ENCODE measurements at places on chromosomes 12 and 14.

DNA sequence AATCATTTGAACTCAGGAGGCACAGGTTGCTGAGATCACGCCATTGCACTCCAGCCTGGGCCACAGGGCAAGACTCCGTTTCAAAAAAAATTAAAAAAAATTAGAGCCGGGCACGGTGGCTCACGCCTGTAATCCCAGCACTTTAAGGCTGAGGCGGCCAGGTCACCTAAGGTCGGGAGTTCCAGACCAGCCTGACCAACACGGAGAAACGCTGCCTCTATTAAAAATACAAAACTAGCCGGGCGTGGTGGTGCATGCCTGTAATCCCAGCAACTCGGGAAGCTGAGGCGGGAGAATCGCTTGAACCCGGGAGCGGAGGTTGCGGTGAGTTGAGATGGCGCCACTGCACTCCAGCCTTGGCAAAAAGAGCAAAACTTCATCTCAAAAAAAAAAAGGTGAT lies 35.7 kb downstream of the R3HDM2 start:
- no peak for DNase-seq

GRCh38 chr14:20334017-20334416 lies 938 bp upstream of the CCNB1IP1 start:
- DNase-seq: no peak

DNA sequence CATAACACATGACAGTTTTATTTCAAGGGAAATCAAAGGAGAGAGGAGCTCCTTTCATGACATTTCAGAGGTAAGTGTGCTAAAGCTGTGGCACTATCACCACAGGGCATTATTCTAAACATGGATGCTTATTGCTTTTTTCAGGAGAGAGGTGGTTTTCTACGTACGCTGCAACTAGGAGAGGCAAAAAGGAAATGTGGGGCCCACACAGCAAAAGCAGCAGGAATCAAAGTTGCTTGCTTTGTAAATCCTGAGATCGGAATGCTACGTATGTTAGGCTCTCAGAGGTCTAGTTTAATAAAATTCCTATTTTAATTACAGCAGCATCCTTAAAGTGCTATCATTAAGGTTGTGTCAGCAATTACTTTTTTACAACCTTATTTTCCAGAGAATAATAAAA lies 55.0 kb upstream of the GRIP1 start:
- no peak for DNase-seq

GRCh38 chr14:81485781-81486180 lies 47.9 kb downstream of the SEL1L start:
- no peak for DNase-seq

DNA sequence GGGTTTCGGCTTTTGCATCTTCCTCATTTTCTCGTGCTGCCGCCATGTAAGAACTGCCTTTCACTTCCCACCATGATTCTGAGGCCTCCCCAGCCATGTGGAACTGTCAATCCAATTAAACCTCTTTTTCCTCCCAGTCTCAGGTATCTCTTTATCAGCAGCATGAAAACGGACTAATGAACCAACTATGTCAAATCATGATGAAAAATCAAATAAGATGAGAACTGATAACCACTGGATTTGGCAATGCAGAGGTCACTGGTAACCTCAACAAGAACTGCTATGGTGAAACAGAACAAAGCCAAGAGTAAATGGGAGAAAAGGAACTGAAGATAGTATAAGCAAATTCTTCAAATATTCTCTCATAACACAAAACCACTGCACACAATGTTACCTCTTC lies 6.0 kb downstream of the EML5 start:
- DNase-seq: no peak

DNA sequence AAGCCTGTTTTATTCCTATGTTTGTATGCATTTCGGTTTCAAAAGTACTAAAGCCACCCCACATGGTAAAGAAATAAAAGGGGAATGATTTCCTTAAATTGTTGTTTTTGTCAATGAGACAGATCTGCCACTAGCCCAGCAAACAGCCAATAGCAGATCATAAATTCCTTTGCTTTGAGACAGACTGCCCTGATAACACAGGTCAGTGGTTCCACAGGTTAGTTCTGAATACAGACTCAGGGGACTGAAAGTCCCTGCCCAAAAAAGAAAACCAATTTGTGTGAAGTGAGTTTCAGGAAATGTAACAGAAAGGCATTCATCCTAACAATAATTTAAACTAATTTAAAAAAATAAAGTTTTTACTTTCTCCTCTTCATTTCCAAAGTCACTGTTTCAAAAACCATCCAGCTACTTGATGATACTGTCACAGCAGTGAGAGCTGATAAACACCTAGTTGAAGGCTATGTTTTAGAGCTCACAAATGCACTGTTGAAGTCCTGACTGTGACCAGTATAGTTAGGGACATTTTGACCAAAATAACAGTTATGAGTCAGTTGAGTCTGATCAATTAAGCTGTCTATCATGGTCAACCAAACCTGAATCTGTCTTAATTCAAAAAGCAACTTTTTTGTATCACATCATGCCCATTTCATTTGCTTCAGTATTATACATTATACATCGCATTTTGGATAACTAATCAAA lies 77.7 kb downstream of the LGR5 start:
- no peak for DNase-seq

DNA sequence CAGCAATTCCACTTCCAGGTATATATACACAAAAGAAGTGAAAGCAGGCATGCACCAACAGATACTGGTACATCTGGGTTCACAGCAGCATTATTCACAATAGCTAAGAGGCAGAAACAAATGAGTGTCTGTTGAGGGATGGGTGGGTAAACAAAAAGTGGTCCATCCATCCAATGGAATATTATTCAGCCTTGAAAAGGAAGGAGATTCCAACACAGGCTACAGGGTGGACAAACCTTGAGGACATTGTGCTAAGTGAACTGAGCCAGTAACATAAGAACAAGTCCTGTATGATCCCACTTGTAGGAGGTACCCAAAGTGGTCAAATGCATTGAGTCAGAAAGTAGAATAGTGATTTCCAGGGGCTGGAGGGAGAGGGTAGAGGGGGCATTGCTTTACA lies 27.6 kb upstream of the BEGAIN start:
- no peak for DNase-seq

- peak; percentile 24 for DNase-seq
Measured at GRCh38 chr12:57460468-57460784, 841 bp downstream of the GLI1 start.

DNA sequence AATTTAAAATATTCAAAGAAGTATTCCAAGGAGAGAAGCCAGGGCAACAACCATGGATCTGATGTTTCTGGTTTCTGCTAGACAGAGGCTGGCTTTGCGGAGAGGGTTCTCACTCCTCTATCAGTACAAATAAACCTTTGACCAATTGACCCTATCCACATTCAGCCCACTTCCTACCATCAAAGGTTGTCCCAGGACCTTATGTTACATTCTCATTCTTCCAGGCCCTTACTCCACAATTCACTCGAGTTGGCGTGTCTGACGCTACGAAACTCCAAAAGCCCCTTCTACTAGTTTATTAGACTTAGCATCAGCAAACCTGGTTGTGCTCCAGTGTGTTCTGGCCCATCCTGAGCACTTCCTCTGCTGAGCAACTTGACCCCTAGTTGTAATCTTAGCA lies 24.8 kb upstream of the RNASE12 start:
- DNase-seq: no peak

- DNase-seq: no peak
Measured at GRCh38 chr12:81809829-81810595, 50.9 kb upstream of the PPFIA2 start.

- DNase-seq: no peak
Measured at GRCh38 chr14:96095581-96096476, 56.7 kb downstream of the C14orf132 start.

- DNase-seq: no peak
Measured at GRCh38 chr14:23670481-23670880, 34.3 kb downstream of the DHRS2 start.

DNA sequence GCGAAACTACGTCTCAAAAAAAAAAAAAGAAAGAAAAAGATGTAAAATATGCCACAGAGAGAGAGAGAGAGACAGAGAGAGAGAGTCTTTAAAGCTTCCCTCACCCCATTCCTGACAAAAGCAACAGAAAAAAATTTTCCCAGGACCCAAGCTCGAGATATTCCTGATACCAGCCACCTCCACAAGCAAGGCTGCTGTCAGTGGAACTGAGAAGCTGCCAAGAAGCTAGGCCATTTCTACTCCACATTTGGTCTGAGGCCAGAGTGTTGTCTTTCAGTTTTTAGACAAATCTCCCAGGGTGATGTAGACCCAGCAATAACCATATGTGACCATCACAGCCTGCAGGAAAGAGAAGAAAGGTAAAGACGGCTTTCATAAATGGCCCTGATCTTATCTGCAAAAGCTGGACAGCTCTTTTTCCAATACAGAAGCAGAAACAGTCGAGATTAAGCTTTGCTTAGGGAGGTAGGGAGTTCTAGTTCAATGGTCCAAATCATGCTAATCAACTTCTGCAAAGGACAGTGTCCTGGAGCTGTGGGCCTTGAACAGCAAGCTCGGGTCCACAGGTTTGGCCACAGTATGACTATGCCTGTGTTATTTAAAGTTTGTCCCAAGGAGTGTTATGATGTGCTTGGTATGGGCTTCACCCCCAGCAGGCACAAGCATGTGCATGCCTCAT lies 130.3 kb upstream of the NUDT4 start:
- no peak for DNase-seq

DNA sequence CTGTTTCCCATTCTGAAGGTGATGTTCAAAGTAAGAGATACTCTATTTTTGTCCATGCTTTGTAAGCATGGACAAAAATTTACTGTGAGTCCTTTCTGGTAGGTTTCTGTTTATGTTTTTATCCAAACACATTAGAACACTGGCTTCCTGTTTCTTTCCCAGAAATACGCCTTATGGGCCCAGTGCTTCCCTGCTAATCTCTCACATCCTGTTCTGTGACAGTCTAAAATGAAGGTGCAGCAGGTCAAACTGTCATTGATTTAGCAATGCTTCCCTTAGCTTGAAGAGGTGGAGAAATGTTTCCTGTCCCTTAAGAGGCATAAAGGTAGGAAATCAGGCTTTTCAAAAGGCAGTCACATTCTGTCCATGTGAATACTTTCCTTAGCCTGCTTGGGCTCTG lies 305.6 kb downstream of the RPS29 start:
- no peak for DNase-seq

GRCh38 chr12:84913129-84913515 lies 523 bp upstream of the SLC6A15 start:
- DNase-seq: no peak

DNA sequence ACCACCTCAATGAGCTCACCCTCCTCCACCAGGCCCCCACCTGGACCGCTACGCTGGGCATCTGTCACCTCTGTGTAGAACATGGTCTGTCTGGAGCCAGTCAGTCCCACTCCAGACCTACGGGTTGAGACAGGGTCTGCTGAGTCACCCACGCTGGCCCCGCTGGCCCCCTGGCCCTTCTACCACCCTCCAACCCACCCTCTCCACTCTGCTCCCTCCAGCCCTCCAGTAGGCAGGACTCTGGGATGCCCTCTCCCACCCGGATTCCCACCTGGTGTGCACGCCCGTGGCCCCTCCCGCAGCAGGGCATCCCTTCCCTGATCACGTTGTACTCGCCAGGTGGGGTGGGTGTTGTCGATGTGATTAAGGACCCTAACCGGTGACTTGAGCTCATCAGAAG lies 4.6 kb upstream of the JAG2 start:
- DNase-seq: no peak

DNA sequence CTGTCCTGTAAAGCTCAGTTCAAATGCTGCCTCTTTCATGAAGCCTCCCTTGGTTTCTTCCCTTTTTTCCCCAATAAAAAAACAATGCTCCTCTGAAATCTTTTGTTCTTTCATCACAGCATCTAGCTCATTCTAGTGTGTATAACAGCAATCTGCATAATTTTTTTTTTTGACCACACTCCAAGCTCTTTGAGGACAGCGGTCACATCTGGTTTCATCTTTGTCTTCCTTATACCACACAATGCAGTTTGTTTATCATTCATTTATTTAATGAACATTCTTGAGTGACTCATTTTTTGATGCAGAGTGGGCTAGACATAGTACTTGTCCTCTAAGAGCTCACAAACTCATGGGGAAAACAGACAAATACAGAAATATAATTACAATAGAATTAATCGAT lies 7.3 kb downstream of the GNG2 start:
- DNase-seq: no peak

DNA sequence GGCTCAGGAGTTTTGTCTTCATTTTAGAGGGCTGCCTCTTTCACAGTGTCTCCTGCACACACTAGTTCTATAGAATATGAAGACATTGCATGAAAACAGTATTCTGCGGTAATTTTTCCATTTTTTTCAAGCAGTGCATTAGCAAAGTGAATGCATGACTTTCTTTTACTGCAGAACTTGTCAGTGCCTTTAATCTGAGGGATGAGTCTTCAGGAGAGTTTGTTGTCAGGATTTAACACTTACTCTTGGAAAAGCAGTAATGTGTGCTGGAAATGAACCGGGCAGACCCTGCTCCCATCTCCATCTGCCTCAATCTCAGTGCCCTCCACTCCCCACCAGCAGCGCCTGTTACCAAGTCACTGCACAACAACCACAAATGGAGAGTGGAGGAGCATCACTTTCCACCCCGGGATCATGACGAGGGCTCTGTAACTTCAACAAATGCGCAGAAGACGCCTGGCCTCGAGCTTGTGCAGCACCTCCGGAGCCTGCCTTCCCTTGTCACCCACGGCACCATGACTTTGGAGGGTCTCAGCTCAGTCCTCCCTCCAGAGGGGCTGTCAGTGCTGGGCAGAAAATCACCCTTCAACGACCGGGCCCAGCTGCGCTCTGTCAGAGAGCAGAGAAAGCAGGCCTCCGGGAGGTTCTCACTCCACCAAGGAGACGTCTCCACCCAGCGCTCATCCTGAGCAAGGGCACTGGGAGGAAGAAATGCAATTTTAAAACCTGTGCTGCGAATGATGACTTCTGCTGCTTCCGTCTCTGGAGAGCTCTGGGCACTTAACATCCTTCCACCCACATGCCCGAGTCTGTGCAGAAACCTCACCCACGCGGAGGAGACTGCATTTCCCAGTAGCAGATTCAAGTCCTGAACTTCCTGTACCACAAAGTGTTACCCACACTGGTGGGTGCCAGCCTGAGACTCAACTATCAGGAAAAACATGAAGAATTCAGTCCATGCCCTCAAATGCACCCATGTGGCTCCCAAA lies 255.7 kb downstream of the ADGRD1 start:
- no peak for DNase-seq

- no peak for DNase-seq
Measured at GRCh38 chr12:80708975-80709328, 1.5 kb downstream of the MYF6 start.

- no peak for DNase-seq
Measured at GRCh38 chr14:53951627-53952303, 4.9 kb downstream of the BMP4 start.

GRCh38 chr12:111038941-111039340 lies 118.6 kb upstream of the MYL2 start:
- no peak for DNase-seq

Data from CD4-positive, alpha-beta T cell treated with Interleukin-6 for 4 hours (primary cell).